ENCODE measurements at places on chromosomes 16 and 17.
A peak's percentile ranks its signal among the peaks of the same experiment; 100 is the strongest.

GRCh38 chr16:970766-971581, at the start of gene LMF1:
Gene LMF1, minus strand, starts transcription at chr16:970984. Its CDS starts 4 bp downstream, at chr16:970980.
- DNase-seq = peak; percentile 98

- DNase-seq = peak; percentile 42
Observed at GRCh38 chr17:44655983-44656710, at the start of gene MEIOC. Gene MEIOC, plus strand, starts transcription at chr17:44656468. Its CDS starts 146 bp downstream, at chr17:44656614.

GRCh38 chr16:57807252-57807967, 5.1 kb upstream of the KIFC3 start:
- DNase-seq = no peak

DNA sequence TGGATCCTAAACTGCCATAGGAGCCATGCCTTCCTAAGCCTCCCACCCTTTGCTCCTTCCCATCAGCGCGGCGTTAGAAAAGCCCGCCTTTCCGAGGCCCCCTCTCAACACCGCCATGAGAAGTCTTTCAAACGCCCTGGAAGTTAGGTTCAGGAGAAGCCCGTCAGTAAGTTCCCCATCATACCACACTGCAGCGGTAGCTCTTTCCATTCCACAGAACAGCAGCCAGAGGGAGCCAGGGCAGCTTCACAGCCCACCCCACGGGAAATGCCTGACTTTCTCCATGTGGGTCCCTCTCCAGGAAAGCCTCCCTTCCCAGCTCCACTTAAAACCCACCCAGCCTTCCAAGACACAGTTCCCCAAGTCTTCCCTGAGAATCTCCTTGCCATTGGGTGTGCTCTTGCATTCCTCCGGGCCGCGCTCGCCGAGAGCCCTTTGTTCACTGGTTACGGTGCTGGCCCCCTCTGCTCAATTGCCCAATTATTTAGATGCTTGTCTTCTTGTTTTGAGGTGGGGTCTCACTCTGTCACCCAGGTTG, 28.7 kb downstream of the KIAA0513 start:
- no peak for DNase-seq

DNA sequence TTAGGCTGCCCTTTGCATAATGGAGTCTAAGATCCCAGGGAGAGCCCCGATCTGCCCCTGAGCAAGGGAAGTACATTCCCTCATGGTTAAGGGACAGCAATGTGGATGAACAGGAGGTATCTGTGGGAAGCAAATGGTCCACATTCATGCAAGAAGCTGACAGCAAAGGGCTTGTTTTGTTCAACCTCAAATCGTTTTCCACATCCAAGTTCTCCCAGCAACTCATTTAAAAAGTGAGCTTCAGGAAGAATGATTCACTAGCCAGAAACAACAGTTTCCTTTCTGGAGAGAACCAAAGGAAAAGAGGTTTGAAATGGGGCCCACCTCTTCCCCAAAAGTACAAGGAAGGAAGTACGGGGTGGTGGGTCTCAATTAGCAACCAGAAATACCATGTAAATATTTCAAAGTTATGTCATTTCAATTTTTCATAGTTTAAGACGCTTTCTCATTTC, 9.4 kb downstream of the HSPB9 start:
- DNase-seq = no peak

DNA sequence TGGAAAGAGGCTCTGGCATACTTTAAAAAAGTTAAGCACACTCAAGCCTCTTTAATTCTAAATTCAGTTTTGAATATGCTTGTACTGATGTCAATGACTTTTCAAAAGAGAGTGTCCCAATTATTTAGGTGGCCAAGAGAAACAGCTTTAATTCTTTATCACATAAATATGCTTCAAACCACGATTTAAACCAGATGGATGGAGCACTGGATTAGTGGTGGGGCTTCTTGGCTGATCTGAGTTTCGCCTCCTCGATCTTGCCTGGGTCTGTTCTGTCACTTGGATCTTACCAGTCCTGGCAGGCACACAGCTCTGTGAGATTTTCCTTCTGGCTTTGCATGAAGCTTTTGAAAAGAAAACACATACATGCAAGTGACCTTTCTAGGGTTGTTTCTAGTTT, 467.8 kb downstream of the MAF start:
- no peak for DNase-seq

- DNase-seq = no peak
Observed at GRCh38 chr17:79985943-79986391, 49.7 kb downstream of the TBC1D16 start.

DNA sequence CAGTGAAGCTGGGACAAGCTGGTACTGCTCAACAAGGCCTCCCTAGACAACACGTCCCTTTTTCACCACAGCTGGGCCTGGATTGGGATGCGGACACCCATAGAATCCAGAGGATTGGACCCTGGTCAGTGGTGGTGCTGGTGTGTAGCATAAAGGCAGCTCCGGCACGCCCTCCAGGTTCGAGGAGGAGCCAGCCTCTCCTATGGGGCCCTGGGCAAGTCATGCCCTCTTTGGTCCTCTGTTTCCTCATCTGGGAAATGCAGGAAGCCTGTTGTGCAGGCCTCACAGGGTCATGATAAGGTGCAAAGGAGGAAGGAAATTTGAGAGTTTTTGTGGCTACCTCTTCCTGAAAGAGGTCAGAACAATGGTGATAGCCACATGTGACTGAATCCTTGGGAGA, 1741.7 kb downstream of the TP53TG3F start:
- no peak for DNase-seq

- DNase-seq = no peak
Observed at GRCh38 chr16:82814059-82814458, 187.3 kb downstream of the CDH13 start.

DNA sequence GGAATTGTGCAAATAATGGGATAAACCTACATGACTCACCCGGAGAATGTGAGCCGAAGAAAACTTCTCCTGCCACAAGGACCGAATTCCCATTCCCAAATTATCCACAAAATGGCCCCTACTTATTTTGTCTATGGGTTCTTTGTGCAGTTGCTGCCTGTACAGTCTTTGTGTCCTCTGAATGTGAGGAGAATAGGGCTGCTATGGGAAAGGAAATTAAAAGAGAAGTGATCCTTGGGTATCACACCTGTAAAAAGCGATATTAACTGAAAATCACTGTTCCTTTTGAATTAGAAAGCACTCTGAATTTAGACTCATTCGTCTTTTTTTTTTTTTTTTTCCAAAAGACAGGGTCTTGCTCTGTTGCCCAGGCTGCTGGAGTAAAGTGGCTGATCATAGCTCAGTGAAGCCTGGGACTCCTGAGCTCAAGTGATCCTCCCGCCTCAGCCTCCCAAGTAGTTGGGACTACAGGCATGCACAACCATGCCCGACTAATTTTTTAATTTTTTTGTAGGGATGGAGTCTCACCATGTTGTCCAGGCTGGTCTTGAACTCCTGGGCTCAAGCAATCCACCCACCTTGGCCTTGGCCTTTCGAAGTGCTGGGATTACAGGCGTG, 45.4 kb downstream of the CHD9 start:
- DNase-seq = no peak

- no peak for DNase-seq
Observed at GRCh38 chr17:77106874-77107358, 33.9 kb upstream of the SEC14L1 start.

DNA sequence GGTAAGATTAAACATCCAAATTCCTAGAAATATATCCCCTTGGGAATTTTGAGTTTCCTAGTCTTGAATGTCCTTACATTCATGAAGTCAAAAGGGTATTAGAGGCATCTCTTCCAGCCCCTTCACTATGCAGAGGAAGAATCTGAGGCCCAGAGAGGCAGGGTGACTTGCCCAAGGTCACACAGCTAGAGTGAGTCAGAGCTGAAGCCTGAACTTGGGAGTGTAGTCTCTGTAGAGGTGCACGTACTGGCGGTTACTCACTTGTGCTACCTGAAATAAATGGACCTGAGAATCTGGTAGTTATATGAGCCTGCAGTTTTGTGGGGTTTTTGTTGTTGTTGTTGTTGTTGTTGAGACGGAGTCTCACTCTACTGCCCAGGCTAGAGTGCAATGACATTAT, 164.0 kb downstream of the XYLT1 start:
- no peak for DNase-seq

- no peak for DNase-seq
Observed at GRCh38 chr17:44039829-44040635, 25.3 kb upstream of the TMEM101 start.

DNA sequence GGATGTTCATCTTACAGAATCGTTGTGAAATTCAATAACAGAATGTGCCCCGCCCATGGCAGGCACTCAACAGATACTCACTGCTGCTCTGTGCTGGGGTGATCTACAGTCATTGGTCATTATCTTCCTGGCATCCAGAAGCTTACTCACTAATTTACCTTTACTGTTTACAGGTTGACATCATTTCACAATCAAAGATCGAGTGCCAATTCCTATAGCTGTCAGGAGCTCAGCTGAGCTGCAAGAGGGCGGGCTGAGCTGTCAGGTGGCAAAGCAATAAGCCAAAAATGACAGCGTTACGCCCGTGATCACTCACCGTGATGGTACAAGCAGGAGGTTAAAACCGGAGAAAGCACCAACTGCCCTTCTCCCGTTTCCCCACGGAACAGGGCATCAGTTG, 51.2 kb downstream of the LITAF start:
- no peak for DNase-seq

DNA sequence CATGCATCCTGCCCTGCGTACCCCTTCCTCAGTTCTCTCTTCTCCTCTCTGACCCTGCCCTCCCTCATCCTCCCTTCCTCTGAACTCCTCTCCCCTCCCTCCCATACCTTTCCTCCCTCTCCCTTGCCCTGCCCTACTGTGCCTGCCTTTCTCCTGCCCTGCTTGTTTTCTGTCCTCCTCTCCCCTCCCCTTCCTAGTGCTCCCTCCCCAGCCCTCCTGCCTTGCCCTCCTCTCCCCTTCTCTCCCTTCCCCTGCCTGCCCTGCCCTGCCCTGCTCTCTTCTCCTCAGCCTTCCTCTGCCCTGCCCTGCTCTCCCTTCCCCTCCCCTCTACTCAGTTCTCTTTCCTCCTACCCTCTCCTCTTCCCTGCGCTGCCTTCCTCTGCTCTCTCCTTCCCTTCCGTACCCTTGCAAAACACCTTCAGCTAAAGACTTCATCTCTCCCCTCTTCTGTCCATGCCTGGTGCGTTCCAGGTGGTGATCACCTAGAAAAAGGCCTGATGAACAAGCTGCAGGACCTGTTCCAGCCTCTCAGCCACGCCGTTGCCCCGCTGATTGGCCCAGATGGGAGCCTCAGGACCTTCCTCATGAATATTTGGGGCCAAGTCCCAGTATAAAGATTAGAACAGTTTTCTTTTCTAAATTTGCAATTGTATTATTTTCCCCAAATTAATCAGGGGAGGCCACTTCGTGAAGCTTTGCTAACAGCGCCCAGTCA, 290.5 kb downstream of the CPPED1 start:
- DNase-seq = no peak

DNA sequence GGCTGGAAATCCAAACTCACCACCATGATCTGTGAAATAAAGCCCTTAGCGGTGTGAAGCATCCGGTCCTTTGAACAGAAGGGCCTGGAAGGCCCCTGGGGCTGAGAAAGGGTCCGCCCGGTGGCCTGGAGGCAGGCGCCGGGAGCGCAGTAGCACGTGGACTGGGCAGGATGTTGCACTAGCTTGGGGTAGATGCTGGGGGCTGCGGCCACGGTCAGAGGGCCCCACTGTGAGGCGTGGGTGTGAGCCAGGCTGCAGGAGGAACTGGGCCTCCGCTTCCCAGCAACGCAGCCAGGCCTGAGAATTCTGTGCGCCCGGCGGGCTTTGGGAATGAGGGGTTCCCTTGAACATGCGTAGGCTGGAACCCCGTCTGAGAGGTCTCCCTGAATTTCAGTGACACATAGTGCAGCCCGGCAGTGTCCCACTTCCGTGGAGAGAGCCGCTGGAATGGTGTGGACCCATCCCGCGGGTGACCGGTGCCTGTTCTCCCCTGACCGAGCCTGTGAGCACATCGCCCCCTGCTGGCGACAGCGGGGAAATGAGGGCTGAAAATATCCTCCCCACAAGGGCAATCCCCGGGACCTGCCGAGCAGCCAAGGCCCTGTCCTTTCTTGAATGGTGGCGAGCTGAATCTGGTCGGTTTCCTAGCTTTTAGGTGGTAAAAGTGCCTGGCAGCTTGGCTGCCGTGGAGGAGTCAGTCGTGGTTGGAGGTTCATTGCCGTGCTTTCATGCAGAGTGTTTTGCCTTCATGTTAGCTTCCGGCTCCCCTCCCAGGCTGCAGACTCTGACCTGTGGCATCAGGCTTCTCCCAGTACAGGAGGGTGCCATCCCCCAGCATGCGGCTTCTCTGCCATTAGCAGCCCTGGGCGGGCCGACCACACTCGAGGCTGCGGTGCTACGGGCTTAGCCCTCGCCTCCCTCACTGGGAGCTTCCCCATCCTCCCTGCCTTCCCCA, 43.8 kb downstream of the DNAJA2 start:
- DNase-seq = peak; percentile 75

DNA sequence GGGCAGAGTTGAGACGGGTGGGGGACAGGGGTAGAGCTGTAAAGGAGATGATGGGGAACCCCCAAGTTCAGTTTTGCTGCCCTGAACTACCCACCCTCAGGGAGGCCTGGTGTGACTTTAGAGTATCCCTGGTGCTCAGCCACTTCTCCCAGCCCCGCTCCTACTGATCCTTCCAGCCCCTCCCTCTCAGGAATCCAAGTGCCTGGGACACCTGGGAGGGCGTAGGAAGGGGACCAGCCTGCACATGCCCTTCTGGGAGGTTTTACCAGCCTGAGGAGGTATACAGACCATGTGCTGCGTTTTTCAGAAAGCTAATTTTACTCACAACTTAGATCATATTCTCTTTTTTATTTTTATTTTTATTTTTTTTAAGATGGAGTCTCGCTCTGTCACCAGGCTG, 4.1 kb downstream of the ST6GALNAC2 start:
- DNase-seq = no peak

Data from stimulated activated CD4-positive, alpha-beta T cell treated with anti-CD3 and anti-CD28 coated beads, Interleukin-2, amount 100 ng/mL, for 24 hours (primary cell).